ENCODE measurements at places on chromosomes 1 and 21.
A peak's percentile ranks its signal among the peaks of the same experiment; 100 is the strongest.

DNA sequence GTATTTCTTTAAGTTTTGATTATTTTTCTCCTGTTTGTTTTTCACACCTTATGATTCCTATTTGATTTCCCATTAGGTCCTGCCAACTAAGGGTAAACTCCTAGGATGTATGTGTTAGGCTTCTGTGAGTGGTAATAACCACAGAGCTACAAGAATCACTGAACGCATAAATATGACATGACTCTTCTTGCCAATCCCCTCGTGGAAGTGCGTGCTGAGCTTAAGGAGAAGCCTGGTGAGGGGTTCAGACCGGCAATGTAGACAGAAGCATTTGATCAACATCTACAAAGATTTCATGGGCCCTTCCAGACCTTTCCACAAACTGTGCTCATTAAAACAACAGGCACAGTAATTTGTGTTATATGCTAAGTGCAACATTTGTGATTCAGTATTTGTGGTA, 273.8 kb upstream of the SNX7 start:
- DNase-seq: no peak

DNA sequence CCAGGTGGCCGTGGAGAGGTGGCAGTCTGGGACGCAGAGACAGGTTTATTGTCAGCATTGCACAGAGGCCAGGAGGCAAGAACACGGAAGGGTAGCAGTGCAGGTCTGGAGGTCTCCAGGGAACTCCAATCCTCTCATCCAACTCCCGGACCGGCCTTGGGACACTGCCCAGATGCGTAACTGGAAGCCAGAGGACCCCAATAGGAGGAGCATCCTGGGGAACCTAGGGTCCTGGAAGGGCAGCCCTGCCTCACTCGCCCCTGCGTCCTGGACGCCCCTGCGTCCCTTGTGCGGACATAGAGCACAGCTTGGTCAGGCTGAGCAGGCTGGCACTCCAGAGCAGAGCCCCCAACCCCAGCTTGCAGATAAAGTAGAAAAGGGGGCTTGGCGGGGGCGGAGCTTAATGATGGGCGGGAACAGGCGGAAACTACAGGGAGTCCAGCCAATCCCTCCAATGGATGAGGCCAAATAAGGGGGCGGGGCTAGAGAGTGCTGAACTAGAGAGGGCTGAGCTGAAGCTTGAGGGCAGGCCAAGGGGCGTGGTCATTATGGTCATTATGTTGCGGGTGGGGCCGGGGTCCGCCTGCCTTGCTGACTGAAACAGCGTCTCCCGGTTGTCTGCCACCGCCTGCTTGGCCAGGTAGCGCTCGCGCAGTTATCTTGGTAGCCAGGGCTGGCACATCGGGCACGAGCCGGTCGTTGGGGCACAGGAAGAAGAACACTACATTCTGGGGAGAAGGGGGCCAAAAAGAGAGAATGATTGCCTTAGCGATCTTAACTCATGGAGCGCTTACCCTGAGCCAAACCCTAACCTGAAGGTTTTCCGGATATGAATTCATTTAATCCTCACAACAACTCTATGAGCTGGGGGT, 3.7 kb upstream of the ARHGEF19 start:
- peak; percentile 12 for DNase-seq

GRCh38 chr1:109739738-109740614, 862 bp downstream of the GSTM3 start:
- DNase-seq: peak; percentile 75

DNA sequence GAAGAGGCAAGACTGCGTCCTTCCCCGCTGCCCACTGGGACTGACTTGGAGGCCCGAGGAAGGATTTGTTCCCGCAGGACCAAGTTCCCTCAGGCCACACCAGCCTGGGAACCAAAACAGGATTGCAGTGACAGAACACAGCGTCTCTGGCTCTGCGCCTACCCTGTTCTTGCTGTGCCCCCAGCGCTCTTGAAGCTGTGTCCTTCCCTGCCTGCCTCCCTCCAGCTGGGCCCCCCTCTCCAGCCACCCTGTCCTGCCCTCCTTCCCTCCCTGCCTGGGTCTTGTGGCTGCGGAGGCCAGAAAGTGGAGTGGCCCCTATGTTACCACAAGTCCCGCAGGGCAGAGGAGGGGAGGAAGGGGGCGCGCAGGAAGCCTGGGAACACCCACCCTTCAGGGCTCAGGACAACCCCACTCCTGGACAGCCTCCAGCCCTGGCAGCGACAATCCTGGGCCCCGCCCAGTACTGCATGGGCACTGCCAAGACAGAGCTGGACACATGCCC, 164.9 kb downstream of the DYRK1A start:
- no peak for DNase-seq

GRCh38 chr1:155962599-155963211, 15.6 kb downstream of the ARHGEF2 start:
- DNase-seq: no peak

GRCh38 chr1:58585581-58586151, 8.6 kb upstream of the TACSTD2 start:
- DNase-seq: no peak

DNA sequence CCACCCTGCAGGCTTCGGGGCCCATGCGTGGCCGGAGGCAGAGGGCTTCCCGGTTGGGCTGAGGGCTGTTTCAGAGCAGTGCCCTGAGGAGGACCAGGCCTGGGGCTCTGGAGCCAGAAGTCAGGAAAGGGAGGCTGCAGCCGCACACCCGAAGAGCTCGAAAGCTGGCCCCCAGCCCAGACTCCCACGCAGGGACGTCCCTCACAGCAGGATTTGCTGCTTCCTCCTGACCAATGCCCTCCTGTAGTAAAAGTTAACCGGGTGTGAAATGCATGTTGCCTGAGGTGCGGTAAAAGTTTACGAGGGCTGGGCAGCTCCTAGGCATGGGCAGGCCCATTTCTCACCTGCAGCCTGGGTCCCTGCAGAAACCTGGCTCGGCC, 101.5 kb upstream of the ARHGEF16 start:
- DNase-seq: no peak

GRCh38 chr1:15001317-15001915, 152.1 kb upstream of the TMEM51 start:
- no peak for DNase-seq

DNA sequence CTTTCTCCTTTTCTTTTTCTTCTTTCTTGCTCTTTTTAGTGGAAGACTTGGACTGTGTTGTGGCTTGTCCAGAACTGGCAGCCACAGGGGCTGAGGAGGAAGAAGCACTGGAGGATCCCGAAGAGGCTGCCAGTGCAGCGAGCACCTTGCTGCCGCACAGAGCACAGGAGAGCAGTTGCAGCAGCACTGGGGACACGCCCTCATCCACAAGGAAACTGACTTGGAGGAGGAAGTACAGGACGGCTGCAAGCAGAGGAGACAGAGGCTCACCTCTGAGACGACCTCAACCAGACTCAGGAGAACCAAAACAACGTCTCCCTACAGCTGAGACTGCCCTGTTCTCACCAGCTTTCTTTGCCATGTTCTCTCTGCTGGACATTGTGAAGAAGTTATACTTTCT, 88.9 kb downstream of the UBR4 start:
- no peak for DNase-seq

DNA sequence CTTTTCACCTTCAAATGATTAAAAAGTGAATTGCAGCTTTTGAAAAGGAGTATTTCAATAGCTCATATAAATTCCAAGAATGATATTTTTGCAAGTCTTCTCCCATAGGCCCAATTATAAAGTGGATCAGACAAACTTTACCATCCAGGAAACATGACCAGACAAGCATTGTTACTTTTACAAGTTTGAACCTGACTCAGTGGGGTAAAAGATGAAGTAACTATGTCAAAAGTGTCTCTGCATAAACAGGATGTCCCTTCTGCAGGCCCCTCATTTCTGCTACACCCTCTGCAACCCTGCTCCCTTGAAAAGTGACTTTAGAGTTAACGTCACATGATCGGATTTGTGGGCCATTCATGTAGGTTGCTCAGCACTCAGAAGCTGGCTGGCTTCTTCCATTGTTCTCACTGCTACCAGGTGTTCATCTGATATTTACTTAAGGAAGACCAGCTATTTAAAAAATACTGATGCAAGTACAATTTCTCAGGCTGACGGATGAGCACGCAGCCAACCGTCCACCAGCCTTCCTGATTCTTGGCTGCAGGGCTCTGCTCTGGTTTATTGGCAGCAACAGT, 32.3 kb downstream of the URB1 start:
- no peak for DNase-seq

GRCh38 chr1:196960854-196961253, 16.5 kb upstream of the CFHR5 start:
- no peak for DNase-seq

DNA sequence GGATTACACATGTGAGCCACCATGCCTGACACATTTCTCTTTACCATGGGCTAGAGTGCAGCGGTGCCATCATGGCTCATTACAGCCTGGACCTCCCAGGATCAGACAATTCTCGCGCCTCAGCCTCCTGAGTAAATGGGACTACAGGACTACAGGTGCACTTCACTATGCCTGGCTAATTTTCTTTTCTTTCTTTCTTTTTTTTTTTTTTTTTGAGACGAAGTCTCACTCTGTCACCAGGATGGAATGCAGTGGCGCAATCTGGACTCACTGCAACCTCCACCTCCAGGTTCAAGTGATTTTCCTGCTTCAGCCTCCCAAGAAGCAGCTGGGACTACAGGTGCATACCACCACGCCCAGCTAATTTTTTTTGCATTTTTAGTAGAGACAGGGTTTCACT, 14.8 kb upstream of the KIF1B start:
- DNase-seq: no peak
